Activated CD4-positive, alpha-beta T cell treated with anti-CD3 and anti-CD28 coated beads, Interleukin-2, amount 50 U/mL, for 48 hours (primary cell): ENCODE measurements at places on chromosomes 6 and 20.

GRCh38 chr6:134550604-134551003 lies 232.7 kb upstream of the SGK1 start:
- DNase-seq: no peak

- no peak for DNase-seq
Observed at GRCh38 chr6:124722141-124722878, 239.9 kb upstream of the RNF217 start.

DNA sequence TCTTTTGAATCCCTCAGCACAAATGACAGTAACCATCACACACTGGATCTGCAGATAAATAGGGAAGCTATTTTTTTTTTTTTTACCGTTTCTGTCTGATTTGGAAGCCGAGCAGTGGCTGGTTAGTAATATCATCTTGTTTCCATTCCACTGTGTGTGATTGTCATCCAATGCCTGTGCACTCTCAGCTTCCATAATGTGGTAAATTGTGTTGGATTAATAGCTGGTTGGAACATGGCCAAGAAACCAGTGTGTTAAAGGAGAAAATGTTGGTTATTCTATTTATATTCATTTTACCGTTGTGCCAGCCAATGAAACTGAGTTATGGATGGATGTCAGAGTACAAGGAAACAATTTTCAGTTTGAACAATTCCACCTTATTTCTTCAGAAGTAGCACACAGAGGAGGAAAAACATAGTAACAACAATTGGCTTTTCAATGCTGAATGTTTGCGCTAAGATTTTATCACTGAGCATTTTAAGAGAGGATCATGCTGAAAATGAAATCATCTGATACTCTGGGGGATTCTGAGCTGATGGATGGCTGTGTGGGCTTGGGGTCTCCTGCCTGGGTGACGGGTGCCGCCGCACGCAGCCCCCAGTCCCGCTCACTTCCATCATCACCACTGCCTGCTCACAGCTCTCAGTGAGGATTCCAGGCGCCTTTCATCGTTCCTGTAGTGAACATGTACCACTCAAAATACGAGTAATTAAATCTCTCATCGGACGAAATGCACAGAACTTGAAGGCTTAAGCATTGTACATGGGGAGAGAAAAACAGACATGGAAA lies 40.7 kb upstream of the EXOC2 start:
- DNase-seq: no peak

DNA sequence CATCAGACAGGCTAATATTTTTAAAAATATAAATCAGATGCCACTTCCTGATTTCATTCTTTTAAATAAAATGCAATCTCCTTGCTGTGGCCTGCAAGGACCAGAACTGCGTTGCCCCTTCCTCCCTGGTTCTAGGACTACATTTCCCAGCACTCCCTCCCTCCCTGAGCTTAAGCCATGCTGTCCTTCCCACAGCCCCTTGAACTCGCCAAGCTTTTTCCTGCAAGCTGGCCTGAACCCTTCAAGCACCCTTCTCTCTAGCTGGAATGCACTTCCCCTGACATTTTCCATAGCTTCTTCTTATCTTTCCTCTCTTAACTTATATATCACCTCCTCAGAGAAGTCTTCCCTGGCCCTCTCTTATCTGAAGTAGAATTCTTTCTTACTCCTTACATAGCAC lies 6.1 kb upstream of the DOK5 start:
- no peak for DNase-seq

DNA sequence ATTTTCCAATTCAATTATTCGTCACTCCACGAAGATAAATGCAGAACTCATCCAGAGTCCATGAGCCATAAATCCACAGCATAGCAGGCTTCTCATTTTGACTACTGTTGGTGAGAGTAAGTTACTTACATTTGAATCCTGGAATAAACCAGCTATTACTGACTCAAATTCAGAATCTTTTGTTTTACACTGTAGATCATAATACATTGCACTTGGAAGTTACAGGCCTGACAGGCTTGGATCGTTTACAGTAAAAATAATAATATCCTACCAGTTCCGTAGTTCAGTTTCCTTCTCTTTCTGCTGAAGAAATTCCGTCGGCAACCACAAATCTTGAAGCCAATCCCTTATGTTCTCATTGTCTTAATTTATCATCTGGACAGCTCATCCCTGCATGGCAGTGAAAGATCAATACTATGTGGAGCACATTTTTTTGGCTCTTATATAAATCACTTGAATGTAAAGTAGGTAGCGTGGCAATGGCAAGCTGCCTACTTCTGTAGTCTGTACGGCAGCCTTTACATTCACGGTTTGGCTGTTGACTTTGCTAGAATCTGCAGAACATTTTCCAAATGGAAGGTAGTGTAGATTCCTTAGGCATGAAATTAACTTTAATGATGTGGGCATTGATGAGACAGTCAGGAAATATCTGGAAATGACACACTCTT lies 142.9 kb downstream of the WDR27 start:
- no peak for DNase-seq

DNA sequence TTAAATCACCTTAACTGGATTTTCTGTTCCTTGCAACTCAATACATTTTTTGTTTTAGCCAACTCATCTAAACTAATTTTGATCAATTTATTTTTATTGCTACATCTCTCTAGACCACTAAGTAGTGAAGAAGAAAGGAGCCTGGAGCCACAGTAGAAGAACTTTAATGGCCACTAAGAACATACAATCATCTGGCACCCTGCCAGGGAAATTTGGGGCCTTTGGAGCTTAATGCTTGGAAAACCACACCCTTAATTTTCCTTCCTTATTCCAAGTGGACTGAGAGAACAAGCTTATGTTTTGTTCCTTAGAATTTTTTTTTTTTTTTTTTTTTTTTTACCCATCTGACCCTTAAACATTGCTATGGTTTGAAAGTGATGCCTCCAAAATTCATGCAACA lies 12.0 kb upstream of the GMDS start:
- no peak for DNase-seq

- no peak for DNase-seq
Observed at GRCh38 chr6:14464055-14464454, 346.5 kb downstream of the CD83 start.

GRCh38 chr20:57048027-57048869 lies 218.2 kb downstream of the BMP7 start:
- peak; percentile 8 for DNase-seq

DNA sequence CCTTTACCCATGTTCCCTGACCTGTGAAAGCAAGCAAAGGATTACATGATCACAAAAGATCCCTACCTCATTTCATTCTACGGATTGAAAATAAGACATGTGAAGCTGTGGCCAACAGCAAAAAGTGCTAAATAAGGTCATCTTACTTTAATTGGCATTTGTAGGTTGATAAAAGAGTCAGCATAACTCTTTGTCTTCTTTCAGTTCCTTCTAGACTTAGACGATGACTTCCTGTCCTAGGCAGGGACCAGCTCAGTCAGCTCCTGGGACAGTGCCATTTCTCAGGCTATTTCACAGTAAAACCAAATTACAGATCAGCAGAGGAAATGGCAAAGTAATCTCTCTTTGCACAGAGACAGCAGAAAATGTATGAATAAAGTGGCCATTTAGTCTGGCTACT lies 480.7 kb downstream of the RFPL4B start:
- DNase-seq: no peak

GRCh38 chr6:5326022-5326641 lies 64.8 kb downstream of the FARS2 start:
- no peak for DNase-seq

DNA sequence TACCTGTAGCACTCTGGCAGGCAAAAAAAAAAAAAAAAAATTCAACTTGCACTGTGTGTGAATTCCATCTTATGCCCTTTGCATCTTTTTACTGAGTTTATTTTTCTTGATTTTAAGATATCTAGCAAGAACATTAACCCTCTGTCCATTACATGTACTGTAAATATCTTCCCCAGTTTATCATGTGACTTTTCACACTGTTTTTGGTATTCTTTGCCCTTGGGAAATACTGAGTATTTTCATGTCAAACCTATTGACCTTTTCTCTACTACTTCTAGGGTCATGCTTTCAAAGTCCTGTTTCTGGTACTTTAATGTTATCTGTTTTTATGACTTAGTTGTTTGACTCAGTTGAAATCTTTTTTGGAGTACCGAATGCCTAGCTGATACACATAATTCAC lies 843 bp upstream of the HUS1B start:
- no peak for DNase-seq

DNA sequence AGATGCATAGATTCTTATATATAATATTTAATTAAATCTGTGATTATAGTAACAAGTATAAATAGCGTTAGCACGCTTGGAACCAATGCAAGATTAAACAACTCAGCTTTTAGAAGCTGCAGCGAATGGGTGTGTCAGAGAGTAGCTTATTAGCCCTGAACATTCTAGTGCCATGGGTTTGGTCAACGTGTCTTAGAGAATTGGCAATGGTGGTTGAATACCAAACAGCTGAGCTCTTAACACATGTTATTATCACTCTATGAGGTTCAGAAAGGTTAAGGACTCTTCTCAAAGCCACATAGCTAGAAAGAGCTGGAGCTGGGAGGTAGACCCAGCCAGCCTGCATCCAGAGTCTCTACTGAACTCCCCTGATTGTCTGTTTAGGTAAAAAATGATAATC lies 284.2 kb upstream of the CHD6 start:
- no peak for DNase-seq

DNA sequence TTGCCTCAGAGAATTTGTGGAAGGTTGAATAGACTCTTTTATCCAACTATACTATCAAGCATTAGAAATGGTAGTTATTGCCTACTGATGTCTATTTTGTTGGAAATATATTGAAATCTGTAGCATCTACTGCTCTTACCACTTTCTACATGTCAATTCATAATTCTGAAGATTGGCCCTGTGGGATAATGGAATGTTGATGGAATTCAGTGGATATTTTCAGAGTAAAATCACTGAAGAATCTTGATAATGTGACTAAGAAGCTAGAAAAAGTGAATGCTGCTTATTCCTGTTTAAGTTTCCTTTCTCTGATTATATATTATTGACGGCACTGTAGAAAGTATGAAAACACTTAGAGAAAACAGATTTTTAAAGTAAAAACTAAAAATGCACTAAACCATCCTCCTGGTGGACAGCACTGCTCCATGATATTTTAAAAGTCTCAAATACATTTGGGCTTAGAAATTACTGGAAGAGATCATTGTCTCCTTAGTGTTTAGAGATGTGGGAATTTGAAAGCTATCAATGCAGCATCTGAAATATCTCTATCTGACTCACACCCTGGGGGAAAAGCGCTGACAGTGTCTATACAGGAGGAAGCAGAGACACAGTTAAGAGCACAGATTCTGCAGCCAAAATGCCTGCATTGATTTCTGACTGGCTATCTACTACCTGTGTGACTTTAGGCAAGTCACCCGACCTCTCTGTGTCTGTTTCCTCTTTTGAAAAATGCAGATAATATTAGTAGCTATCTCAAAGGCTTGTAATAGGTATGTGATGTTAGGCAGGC lies 37.9 kb upstream of the RCAN2 start:
- DNase-seq: no peak

DNA sequence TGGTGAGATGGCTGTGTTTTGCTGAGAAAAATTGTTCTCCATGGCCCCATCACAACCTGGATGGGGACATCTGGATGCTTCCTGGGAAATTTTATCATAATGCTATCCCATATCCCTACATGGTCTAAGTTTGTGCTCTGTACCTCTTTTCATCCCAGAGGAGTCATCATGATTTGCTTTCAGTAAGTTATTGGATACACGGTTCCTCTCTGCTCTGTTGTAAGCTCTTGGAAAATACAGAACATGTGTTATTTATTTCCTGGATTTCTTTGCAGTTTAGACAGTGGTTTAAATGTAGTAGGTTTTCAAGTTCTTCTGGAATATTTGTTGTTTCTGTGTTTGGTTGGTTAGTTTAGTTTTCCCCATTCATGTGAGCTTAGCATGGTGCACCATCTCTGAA lies 129.2 kb upstream of the ECI2 start:
- no peak for DNase-seq

DNA sequence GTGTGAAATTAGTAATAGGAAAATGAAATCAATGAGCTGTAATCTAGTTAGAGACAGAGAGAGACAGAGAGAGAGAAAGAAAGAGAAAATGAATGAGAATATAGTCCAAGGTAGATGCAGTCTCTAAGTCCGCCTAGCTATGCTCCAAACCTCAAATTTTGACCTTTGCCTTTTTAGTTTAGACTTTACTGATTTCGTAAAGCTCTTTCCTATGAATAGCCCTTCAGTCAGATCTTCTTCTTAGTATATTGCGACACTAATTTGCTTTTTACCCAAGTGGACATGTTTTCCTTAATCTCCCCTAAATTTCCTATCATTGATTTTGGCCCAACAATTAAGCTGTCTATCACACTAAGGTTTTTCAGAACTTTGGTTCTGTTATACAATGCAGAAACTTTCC lies 49.5 kb downstream of the TFAP2D start:
- DNase-seq: no peak

DNA sequence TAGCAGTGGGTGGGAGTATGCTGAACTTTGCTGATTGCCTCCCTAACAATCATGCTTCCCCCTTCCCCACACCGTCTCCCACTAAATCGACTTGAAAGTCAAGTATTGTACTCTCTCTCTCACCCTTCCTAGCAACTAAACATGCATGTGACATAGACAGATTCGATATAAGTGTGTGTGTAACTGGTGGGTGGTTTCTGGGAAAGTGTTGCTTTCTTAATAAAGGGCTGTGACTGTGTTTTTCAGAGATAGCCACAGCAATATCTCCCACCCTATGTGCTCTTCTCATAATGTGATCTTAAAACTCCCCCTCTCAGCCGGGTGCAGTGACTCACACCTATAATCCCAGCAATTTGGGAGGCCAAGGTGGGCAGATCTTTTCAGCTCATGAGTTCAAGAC lies 49.3 kb upstream of the E2F3 start:
- peak; percentile 19 for DNase-seq

DNA sequence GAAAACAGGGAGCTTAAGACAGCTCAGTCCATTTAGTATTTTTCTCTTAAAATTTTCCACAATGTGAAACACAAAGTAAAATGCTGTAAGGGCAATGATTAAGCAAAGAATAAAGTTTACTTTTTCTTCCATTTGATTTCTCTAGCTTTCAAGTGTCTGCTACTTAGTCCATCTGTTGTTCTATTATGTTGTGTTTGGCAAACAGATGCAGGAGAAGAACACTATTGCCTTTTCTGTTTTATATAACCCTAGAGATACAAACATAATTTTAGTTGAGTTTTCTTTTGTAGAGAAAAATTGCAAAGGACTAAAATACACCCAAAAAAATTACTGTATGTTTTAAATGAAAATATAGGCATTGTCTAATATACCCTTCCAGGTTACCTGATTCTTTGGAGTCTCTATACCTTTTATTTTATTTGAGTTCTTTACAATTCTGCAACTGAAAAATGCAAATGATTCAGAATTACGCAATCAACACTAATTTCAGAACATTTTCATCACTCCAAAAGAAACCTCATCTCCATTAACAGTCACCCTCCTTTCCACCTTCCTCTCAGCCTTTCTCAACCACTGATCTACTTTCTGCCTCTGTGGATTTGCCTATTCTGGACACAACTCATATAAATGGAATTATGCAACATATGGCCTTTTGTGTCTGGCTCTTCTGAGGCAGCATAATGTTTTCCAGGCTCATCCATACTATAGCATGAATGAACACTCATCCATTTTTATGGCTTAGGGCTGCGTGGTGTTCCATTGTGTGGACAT lies 96.9 kb downstream of the MKKS start:
- DNase-seq: no peak

GRCh38 chr6:3687847-3688246 lies 63.7 kb downstream of the PXDC1 start:
- DNase-seq: no peak

GRCh38 chr6:52497652-52498408 lies 77.7 kb downstream of the EFHC1 start:
- DNase-seq: no peak
